ENCODE measurements at places on chromosomes 3 and 15. TPM values are rescaled to one million over a fixed set of nuclear protein-coding genes. Genes with fewer than 3 reads are reported as not detected.

DNA sequence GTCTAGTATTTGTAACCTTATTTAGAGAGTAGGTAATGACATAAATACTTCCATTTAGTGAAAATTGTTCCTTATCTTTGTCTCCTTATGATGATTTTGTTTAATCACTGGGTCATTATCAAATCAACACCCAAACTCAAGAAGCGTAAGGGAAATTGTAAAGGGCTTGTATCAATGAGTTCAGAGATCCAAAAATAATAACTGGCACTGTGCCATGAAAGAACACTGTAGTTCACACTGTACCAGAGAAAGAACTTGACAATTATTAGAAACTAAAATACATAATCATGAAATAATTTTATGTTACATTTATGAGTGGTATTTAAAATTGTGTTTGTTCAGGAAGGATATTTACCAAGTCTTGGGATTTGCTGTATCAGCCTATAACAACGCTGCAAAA, 895.4 kb downstream of the FHIT start:
- DNase-seq = no peak

GRCh38 chr15:101466188-101466587, 23.3 kb downstream of the PCSK6 start:
- no peak for DNase-seq

DNA sequence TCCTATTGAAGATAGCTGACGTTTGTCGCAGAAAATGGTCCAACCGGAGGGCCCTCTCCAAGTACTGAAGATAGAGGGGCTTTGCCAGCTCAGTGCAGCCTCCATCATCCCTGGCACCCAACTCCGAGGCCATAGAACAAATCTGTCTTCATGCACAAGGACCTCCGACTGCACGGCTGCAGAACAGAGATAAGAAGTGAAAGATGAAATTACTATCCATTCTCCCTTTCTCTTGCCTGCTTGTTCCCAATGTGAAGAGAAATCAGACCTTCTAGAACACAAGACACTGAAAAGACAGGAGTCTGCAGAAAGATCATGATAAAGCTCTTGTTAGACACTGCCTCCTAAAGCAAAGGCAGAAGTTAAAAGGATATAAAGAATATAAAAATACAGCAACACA, 19.9 kb downstream of the INO80 start:
- DNase-seq = no peak

DNA sequence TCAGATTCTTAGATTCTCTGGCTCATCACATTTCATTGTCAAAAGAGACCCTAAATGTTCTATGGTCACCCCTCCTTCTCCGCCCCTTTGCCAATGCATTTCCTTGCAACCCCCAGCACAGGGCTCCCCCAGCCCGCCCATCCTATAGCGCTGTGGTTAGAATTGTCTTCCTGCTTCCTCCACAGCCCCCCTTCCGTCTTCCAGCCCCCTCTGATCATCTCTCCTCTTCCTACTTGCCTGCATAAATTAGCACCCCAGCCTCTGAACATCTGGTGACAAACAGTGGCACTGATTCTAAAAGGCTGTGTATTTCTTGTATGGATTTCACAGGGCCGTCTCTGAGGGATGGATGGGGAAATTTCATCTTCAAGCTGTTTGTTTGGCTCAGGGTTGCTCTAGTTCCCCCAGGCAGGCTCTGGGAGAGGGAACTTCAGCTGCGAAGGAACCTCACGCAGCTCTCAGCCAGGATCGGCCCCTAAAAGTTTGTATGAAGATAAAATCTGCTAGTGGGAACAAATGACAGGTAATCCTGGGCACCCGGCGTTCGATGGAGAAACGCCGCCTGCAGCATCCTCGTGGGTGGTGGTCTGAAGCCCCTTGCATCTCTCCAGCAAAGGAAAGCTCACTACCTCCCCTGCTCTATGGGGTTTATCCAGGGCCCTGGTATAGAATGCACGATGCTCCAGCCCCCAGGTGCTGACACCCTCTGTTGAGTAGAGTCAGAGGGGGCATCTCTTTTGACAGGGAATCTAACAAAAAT, 83.0 kb downstream of the WNT7A start:
- DNase-seq = no peak

DNA sequence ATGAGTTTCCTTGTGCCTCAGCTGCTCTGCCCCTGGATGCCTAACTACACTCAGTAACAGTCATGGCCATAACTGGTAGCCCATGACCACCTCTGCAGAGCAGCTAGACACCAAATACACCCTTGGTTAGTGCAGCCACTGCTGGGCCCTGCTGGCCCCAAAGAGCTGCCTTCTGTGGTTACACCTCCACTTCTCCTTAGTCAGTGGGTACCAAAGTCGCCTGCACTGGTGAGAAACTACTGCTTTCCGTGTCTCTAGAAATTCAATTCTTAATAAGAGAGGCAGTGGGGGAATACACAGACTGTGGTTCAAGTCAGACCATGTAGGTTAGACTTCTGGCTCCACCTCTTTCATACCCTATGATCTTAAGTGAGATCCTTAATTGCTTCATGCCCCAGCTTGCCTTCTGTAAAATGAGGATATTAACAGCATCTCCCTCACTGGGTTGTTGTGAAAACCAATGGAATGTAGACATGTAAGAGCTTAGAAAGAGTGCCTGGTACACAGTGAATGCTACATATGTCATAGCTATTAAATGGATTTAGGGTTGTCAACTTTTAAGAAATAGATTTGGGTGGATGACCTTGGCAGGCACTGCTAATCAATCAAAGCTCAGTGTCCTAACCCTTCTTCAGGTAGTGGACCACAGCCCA, 18.2 kb downstream of the HEG1 start:
- no peak for DNase-seq

The GOLGA8H gene
- total RNA-seq = 0.51 TPM

The CD86 gene
- 0.33 TPM for total RNA-seq

The CP gene
- total RNA-seq = 28.4 TPM

The ALS2CL gene
- total RNA-seq = 7.1 TPM

The COL6A5 gene
- 0.04 TPM for total RNA-seq

The EFCC1 gene
- total RNA-seq = 0.29 TPM
